ENCODE measurements at places on chromosomes 12 and 14.

DNA sequence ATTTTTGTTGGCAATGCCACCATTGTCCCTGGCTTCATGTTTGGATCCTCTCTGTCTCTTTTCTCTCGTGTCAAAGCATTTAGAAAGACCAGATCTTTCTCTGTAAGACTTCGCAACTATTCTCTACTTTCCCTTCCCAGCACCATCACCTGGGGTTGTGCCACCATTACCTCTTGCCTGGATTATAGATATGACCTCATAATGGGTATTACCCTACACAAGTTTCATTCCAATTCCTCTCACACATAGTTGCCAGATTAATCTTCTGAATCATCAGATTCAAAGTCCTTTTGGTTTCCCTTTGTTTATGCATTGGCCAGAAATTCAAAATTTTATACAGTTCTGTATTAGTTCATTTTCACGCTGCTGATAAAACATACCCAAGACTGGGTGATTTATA is 27.2 kb upstream of the DHRS2 start:
- DNase-seq = no peak

DNA sequence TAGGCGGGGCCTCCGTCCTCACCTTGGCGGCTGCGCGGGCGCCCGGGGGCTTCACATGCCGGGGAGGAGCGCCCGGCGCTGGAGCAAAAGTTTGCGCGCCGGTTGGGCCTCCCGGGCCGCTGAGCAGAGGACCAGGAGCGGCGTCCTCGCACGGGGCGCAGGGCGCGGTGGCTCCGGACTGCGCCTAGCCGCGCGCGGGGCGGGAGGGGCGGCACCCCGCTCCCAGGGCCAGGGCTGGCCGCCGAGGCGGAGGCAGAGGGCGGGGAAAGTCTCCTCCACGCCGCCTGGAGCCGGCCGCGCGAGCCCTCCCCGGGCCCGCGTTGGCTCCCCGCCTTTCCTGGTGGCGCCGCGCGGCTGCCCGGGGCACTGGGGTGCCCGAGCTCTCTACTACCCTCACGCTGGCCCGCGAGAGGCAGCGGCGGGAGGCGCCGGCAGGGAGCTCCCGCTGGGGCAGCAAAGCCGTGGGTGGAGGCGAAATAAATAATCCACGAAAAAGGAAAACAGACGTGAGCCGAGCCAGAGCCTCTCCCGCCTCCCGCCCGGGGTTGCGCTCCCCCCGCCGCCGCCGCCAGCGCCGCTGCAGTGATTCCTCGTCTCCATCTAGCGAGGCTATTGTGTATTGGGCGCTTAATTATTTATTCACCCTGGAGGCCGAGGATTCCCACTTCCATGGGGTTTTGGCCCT is 400 bp upstream of the PRIMA1 start:
- no peak for DNase-seq

- DNase-seq = no peak
These were observed 17.5 kb upstream of the NUDT14 start for GRCh38 chr14:105198588-105198987.

GRCh38 chr12:111840807-111841206 is 1.2 kb upstream of the MAPKAPK5 start:
- DNase-seq = no peak

- DNase-seq = no peak
These were observed 41.3 kb downstream of the BAZ1A start for GRCh38 chr14:34833549-34834523.

- no peak for DNase-seq
These were observed 43.9 kb upstream of the FBRSL1 start for GRCh38 chr12:132445884-132446632.

DNA sequence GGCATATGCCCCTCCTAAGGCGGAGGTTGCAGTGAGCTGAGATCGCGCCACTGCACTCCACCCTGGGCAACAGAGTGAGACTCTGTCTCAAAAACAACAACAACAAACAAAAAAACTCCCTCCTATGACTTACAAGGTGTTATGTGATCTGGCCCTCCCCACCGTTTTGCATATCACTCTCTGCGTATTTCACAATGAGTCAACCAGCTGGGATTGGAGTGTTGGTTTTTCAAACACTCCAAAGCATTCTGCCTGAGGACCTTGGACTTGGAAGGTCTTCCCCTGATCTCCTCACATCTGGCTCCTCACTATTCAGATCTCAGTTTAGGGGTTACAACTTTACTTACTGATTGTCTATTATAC is 14.0 kb downstream of the MANSC1 start:
- DNase-seq = no peak

DNA sequence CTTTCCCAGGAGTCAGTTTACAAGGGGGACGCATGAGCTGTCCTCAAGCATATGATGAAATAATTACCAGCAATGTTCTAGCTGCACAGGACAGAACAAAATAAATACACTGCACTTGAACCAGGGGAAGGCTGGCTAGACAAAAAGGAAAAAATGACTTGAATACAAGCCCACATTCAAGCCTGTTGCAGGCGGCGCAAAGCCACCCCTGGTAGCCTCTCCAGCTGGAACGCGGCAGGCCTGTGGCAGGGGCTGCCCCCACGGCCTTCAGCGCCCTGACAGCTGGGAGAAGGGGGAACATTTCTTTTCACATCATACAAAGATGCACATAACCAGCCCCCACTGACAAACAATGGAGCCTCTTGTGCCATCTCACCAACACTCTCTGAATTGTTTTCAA is 57.1 kb downstream of the TRAFD1 start:
- no peak for DNase-seq

- no peak for DNase-seq
These were observed 33.8 kb downstream of the PLEKHG7 start for GRCh38 chr12:92736605-92737004.

GRCh38 chr14:28751467-28752058 is 15.0 kb upstream of the FOXG1 start:
- peak; percentile 76 for DNase-seq

- no peak for DNase-seq
These were observed 498.4 kb downstream of the RMST start for GRCh38 chr12:97960741-97961608.
